Breast epithelium (tissue), 4 donors: ENCODE measurements at places on chromosomes 16 and 17. TPM values are rescaled to one million over a fixed set of nuclear protein-coding genes. Genes with fewer than 3 reads are reported as not detected.

DNA sequence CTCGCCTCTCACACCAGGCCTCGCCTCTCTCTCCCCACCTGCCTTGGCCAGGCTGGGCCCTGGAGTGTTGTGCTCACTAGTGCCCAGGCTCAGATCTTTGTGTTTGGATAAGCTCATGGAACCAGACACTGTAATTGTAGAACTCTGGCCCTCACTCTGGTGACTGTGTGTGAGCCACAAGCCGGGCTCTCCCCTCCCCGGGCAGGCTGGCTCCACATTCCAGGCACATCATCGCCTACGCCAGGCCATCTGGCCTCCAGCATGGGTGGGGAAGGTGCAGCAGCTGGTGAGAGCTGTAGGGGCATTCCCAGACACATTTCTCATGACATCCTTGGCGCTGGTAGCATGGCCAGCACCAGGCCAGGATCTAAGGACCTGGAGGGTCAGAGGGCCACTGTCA lies 202.3 kb downstream of the RAB11FIP4 start:
- no peak for DNase-seq

DNA sequence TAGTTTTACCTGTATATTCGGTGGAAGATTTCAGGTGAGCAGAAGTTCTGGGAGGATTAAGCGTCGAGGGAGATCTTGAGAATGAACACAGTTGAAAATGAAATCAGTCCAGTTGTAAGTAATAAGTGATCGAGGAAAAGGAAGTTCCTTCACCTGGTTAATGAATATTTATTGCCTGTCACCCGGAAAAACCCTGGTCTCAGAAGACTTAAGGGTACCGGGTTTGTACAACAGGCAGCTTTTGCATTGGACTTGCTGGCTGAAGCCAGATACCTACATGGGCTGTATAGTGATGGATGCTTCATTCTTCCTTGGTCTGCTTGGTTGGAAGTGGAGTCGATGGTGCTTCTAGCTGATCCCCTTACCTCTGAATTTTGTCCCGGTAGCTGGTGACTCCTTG lies 72.7 kb downstream of the PRKCA start:
- no peak for DNase-seq

DNA sequence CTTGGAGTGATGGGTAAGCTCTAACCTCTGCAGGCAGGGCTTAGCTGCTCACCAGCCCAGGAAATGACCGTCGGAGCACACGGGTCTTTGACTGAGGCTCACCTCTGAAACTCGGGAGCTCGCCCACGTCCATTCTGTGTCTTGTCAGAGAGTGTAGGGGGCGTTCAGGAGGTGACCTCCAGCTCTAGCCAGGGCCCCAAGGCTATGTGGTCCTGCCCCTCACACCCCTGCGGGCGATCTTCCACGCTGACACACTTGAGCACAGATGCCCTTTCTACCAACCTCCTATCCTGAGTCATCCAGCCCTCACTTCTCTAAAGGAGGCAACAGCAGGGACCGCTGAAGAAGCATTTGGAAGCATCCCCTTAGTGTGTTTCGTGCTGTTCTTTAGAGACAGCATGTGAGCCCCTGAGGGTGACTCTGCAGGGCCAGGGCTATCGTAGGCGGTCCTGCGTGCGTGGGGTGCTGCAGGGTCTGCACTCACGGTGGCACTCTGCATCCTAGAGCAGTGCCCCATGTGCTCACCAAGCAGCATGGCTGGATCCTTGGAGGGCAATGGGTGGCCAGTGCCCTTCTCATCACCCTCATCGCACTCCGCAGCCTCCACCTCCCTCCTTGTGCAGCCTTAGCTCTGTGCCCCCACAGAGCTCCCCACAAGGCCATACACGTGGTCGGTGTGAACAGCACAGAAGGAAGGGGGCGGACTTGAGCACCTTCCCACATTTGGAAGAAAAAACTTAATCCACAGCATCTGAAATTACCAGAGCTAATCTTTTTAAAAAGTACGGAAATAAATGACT lies 33.8 kb downstream of the SLC47A1 start:
- DNase-seq = no peak

GRCh38 chr16:2773188-2773968 lies 3.7 kb downstream of the ELOB start:
- no peak for DNase-seq

KRT34 gene
- not detected for total RNA-seq

DNA sequence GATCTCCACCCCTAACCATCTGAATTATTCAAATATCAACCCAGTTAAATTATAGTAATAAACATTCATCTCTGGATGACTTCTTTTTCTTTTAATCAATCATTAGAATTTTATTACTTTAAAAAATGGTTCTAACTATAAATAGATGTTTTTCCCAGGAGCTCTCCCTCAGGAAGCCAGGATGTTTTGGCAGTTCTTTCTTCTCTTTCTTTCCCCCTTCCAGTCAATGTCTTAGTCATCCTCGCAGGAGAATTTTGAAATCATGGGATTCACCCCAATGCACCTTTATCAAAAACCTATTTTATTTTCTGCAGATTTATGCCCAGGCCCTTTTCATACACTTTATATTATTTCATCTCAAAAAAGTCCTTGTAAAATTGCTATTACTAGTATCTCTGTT lies 711.6 kb downstream of the CDH11 start:
- no peak for DNase-seq

DNA sequence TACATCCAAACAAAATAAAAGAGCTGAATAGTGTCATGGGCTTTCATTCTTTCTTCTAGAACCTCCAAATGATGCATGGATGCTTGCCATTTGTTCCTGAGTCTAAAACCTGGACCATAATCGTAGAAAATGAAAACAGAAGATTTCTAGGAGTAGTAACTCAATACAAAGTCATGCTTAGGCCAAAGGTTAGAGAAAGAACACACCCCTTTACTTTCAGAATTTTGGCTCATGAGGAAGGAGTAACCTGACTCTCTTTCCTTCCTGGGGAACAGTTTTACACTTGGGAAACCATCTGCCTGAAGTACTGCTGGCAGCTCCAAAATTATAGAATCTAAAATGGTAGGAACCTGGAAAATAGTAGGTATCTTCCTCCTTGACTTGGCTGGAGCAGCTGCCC lies 137.2 kb downstream of the SNX11 start:
- DNase-seq = no peak

DNA sequence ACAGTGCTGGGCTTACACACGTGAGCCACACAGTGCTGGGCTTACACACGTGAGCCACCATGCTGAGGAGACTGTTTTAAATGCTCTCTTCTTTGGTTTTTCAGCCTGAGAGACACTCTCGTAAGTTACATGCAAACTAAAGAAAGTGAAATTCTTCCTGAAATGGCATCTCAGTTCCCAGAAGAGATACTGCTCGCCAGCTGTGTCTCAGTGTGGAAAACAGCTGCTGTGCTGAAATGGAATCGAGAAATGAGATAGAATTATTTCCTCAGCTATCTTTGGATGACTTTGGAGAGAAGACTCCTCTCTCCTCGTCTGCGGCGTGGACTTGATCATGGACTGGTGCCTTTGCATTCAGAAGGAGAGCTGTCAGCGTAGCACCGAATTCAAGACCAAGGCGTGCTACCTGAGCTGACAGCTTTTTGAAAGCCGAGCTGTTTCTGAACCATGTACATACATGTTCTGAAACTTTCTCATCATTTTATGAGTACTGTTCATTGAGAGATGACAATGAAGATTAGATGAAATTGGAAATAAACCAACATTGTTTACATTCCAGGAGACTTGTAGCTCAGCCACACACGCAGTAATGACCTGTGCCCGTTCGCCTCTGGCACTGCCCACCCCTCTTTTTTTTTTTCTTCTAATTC lies 21.6 kb upstream of the ENDOV start:
- no peak for DNase-seq

- no peak for DNase-seq
These were observed 9.4 kb downstream of the CRYBA1 start for GRCh38 chr17:29255926-29256522.

ZNF750 gene
- 5.6 TPM for total RNA-seq

DNA sequence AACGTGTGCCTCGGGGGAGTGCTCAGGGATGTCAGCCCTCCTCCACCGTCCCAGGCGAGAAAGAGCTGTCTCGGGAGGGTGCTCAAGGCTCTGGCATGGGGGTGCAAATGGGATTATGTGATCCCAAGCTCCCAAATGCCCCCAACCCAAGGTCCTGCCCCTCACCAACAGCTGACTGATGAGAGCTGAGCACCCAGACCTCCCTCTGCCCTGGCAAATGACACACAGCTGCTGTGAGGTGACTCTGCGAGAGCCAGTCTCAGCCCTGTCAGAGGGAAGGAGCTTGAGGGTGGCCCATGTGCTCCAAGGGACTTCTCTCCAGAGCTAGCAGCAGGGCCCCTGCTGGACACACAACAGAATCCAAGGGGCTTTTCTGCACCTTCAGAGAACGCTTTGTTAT lies 7.7 kb downstream of the CDH5 start:
- DNase-seq = no peak

GRCh38 chr17:68443972-68444464 lies 13.3 kb downstream of the WIPI1 start:
- no peak for DNase-seq

DNA sequence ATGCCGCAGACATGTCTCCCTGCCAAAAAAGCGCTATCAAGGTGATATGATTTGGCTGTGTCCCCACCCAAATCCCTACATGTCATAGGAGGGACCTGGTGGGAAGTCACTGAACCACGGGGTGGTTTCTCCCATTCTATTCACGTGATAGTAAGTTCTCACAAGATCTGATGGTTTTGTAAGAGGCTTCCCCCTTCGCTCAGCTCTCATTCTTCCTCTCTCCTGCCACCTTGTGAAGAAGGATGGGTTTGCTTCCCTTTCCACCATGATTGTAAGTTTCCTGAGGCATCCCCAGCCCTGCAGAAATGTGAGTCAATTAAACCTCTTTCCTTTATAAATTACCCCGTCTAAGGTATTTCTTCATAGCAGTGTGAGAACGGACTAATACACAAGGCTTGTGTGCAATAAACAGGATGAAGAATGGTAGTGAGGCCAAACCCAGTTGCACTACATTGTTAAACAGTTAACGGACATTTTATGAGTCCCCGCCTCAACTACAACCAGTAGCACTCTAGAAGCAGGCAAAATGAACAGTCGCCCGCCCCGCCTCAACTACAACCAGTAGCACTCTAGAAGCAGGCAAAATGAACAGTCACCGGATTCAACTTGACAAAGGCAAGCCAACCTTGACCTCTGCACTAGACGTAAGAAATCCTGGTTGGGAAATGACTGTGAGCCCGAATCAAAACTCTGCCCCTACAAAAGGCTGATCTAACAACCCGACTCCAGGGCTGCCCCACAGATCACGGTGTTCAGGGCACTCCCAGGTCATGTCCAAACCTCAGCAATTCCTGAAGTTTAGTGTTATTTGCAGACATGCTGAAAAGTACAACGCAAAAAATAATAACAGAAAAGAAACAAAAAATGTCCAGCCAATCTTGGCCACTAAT lies 26.3 kb downstream of the VPS53 start:
- DNase-seq = no peak

DNA sequence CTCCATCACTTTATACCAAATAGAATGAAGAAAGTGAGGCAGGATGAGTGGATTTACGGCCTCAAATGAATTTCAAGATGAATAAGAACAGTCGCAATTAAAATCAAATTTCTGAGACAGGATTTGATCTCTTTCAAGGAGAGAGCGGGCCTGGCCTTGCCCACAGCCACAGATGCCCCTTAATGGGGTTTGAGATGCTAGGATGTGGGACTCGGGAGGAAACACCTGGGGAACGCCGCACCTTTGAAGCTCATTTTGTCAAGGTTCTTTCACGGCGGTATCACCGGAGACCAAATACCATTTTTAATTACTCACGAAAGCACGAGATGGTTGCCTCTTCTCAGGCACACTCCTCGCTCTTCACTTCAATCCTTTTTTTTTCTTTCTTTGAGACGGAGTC lies 178.1 kb upstream of the SDK2 start:
- no peak for DNase-seq

ACSM2A gene
- not detected for total RNA-seq

DNA sequence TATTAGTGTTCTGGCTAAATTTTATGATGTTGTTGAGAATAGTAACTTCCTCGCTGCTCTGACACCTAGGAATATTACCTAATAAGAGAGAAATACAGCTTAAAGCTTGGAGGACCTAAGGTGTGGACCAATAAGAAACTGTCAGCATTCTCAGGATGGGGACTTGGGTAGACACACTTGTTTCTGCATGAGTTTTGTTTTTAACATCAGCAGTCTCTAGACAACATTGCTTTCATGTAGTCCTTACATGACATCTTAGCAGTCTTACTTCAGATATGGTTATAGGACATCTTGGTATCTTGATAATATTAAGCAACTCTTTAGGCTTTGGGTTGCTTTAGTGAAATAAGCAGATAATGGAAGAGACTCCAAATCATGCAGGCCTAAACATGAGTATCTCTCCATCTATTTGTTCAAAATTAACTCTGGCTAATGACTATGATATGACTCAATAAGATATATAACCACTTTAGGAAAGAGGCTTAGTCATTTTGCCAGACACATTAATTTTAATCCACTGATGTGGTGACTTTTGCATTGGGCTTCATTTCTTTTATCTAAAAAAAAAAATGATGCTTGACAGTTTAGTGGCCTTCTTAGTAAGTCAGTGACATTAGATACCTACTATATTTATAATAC lies 84.5 kb downstream of the WNT3 start:
- no peak for DNase-seq

ARHGAP44 gene
- total RNA-seq = 2.4 TPM
